ENCODE measurements at places on chromosomes 3 and 15.

DNA sequence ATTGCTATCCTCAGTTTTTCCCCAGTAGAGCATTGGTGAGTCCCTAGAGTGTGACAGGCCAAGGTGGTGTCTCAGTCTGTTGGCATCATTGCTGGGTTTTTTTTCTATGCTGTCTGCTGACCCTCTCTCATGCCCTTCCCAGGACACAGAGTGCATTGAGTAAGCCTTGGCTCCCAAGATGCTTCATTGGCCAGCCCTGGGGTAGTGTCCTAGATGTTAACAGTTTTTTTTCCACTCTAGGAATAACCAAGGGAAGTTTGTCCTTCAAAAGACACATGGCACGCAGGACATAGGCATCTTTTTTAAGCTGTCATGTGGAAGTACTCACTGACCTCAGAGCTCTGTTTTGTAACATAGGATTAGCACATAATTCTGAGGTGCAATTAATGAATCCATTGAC lies 19.5 kb downstream of the ADAMTSL3 start:
- DNase-seq: no peak

GRCh38 chr3:37308247-37308646 lies 133.9 kb upstream of the LRRFIP2 start:
- DNase-seq: peak; percentile 38

DNA sequence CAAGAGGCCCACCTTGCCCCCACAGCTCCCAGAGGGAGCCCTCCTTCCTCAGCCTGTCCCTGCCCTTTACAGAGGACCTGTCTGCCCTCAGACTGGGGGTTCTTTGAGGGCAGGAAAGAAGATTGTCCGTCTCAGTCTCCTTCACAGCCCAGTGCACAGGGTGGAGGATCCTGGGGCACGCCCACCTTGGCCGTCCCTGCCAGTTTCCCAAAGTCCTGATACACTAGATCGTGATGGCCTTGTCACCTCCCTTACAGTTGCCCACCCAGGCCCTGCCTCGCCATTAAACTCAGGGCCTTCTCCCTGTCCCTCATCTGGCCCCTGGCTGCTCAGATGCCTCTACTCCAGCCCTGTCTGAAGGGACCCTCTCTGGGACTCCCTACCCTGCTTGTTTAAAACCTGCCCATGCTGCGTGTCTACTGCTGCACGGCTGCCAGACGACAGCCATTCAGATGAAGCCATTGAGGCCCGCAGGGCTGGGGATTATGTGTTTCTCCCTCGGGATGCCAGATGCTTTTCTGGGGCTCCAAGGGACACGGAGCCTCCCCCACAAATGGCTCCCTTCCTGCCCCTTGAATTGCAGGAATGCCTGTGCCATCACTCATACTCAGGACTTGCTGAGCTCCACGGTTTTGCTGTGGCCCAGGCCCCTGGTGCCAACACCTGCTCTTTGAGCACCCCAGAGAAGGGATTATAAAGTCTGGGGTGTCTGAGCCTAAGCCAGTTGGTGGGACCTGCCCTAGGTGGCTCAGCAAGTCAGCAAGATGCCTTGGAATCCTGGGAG lies 27.8 kb downstream of the ACSBG1 start:
- DNase-seq: peak; percentile 66

GRCh38 chr15:88658972-88659931 lies 20.4 kb downstream of the ISG20 start:
- peak; percentile 64 for DNase-seq

DNA sequence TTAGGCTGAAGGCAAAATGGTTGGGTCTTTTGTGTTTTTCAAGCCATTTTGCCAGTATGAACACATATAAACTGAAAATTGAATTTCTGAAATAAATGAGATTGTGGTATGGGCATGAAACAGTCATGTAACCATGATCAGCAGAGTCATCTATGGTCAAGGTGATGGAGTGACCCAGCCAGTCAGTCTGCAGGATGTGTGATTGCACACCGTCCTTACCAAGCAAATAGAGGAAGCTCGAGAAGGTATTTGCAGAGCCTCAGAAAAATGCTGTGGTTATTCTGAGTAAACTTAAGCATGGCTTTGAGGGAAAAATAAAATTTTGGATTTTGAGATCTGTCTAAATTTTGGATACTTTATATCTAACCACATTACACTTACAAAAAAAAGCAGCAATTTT lies 95.9 kb upstream of the RNF7 start:
- no peak for DNase-seq

DNA sequence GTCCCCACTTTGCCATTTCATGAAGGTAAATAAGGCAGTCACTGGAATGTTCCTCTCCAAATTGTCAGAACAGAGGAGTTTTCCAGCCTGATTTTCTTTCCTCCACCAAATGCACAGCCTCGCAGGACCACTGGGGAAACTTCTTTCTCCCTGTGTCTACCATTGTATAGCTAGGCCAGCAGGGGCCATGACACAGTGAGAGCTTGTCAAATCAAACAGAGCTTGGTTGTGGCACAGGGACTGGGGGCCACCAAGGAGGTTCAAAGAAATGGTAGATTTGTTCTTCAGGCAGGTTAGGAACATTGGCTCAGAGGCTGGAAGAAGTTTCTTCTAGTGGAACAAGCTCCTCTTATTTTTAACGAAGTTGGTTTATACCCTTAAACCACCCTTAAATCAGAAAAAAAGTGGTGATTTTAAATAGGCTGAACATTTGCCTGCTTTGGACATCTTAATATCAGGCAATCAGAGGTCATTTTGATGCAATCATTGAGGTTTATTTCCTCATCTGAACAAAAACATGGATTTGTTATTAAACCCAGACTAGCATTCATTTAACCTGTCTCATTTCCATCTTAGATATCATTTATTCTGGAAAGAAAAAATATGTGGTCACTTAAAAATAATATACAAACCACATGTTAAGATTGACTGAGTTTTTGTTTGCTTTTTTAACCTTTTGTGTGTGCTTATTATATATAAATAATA lies 105.6 kb downstream of the GTPBP8 start:
- peak; percentile 64 for DNase-seq

DNA sequence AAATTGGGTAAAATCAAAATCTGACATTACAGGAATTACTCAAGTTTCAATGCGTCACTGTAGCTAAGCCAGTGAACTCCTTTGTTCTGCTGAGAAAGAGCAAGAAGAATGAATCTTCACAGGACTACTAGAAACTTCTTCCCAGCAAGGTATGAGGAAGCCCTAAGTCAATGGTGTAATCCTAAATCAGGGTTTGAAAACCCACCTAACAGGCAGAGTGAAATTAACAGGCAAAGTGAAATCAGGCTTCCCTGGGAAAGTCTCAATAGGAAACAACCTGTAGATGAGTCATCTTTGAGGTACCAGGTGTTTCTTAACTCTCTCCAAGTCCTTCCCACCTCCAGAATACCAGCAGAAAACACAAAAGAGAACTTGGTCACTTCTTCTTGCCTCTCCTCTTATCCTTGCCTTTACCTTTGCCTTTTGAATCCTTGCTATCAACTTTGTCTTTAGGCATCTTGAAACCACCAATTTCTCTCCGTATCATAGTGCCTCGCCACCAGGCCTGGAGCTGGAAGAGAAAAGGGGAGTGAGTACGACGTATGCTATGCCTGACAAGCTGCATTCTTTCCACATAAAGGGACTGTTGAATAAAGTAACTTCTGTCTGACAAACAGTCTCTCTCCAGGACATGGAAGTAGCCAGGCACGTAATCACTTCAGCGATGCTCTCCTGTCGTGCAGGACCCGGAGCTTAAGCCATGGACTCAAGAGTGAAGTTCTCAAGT lies 60.6 kb upstream of the RPL35A start:
- DNase-seq: no peak

GRCh38 chr3:36379872-36380220 lies 458 bp upstream of the STAC start:
- DNase-seq: no peak

DNA sequence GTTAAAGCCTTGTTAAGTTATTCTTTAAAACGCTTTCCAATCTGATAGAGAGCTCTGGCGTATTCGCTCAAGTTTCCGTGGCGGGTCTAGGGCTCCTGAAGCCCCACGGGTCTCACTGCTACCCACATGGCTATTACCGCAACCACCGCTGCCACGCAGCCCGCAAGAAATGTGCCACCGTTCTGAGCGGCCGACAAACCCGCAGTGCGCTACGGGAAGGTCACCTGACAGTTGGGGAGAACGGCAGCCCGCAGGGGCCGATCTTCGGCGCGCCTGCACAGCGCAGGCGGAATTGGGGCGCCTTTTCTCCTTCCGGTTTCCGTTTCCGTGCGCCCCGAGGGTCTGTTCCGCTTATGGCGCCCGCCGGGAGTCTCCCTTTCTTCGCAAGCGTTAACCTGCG lies 76.6 kb upstream of the SNRPN start:
- DNase-seq: peak; percentile 68

- DNase-seq: no peak
Measured at GRCh38 chr15:89332446-89332845, 2.2 kb downstream of the POLG start.

DNA sequence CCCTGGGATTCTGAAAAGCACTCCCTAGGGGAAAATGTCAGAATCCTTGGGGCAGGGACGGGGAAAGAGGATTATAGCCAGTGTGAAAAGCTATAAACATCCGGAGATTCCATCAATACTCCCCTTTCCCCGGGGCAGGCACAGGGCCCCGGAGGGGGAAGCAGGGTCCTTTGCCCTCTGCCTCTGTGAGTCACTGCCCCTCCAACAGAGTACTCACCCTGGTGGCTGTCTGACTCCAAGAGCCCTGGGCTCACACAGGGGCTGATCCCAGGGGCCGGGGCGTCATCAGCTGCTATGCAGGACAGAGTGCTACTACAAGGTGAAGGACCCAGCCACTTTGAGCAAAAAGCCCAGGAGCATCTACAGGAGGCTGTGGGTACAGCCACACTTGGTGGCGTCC lies 133.0 kb upstream of the PRR20G start:
- DNase-seq: no peak

DNA sequence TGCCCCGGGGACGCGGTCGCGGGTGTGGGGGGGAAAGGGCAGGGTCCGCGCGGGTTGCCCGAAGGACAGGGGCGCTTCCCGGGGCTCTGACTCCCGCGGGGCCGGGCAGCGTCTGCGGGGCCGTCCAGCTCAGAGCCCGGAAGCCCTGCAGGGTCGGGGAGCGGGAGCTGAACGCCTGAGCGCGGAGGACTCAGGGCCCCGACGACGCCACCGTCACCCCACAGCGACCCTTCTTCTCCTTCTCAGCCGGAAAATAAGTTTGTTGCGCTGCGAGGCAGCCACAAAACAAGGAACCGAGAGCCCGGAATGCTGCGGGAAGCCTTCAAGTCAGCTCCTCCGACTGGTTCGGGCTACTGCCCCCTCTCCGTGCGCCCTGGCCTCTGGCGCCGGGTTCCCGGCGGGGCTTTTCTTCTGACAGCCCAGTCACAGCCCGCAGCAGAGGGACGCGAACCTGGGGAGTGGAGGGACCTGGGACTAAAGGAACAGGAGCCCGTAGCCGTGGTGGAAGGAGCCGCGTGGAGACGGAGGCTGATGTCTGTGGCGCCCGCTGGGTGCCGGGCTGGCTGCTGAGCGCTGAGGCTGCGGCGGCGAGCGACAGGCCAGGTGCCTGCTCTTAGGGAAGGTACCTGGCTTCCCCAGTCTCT lies 484 bp downstream of the CNTN4 start:
- no peak for DNase-seq

- no peak for DNase-seq
Measured at GRCh38 chr3:118813472-118813871, 221.2 kb downstream of the IGSF11 start.
